ENCODE measurements at places on chromosomes 3 and 15. TPM values are rescaled to one million over a fixed set of nuclear protein-coding genes. Genes with fewer than 3 reads are reported as not detected.

Gene REC114
- total RNA-seq = not detected

Gene RASL12
- 50.5 TPM for total RNA-seq

Gene ZPLD1
- 0.17 TPM for total RNA-seq

Gene APOD
- 2.1 TPM for total RNA-seq

Gene TUSC7
- not detected for total RNA-seq

Gene SMCO1
- total RNA-seq = not detected

Gene PSMD6
- 71.7 TPM for total RNA-seq

Gene TMC3
- not detected for total RNA-seq

Gene DGKG
- 4.8 TPM for total RNA-seq

Gene ETV5
- total RNA-seq = 15.4 TPM

Gene LARP6
- 108 TPM for total RNA-seq

Gene LRRFIP2
- total RNA-seq = 75.8 TPM

Gene ANO10
- 138 TPM for total RNA-seq

Gene GOLGA6L7
- not detected for total RNA-seq

Gene CLDN1
- 2.6 TPM for total RNA-seq

Gene GOLGA8M
- 0.26 TPM for total RNA-seq

Gene LRRC34
- total RNA-seq = 1.8 TPM

Gene HGD
- total RNA-seq = under 0.01 TPM

Gene ARPP21
- total RNA-seq = not detected

Gene ACSBG1
- not detected for total RNA-seq

Gene CLK3
- 30.8 TPM for total RNA-seq

Gene KCNAB1
- total RNA-seq = 0.33 TPM

Gene CLDN18
- total RNA-seq = not detected

Gene CDHR4
- not detected for total RNA-seq

Gene SENP7
- 14.4 TPM for total RNA-seq

Gene CFAP91
- total RNA-seq = 0.77 TPM

Gene PARP15
- total RNA-seq = 0.26 TPM

Gene LRRIQ4
- under 0.01 TPM for total RNA-seq

Gene SENP8
- 2.6 TPM for total RNA-seq

Gene IL12A
- total RNA-seq = 72.5 TPM

Gene RAB5A
- total RNA-seq = 50.9 TPM

Gene FBN1
- total RNA-seq = 260 TPM

Gene MYRIP
- under 0.01 TPM for total RNA-seq

Gene DBR1
- total RNA-seq = 19.7 TPM

Gene XCR1
- total RNA-seq = under 0.01 TPM

Gene B3GALNT1
- 13.1 TPM for total RNA-seq

Gene SLCO2A1
- under 0.01 TPM for total RNA-seq

Gene STX19
- total RNA-seq = not detected

Data from fibroblast of lung (primary cell).